ENCODE measurements at places on chromosomes 1 and 21. TPM values are rescaled to one million over a fixed set of nuclear protein-coding genes. Genes with fewer than 3 reads are reported as not detected.
A peak's percentile ranks its signal among the peaks of the same experiment; 100 is the strongest.

CADM3 gene
- not detected for total RNA-seq

AIM2 gene
- total RNA-seq = not detected

DNA sequence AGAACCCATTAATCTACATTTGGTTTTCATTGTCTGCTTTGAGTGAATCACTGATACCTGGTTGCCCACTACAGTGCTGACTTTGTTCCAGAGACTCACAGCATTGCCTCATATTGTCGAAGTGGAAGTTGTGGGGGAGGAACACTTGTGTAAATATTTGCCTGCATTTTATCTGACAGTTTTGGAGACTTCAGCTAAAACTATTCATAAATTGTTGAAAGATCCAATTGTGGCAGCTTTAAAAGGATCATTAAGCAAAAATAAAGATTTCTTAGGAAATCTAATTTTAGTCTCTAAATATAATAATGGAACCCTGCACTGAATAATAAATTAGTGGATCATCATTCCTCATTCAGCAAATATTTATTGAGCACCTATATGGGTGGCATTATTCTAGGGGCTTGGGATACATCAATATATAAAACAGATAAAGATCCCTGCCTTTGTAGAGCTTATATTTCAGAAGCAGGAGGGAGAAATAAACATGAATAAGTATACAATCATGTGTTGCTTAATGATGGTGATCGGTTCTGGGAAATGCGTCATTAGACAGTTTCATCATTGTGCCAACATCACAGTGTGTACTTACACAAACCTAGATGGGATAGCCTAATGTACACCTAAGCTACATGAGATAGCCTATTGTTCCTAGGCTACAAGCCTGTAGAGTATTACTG, 73.5 kb downstream of the OSBPL9 start:
- DNase-seq = peak; percentile 87

DNA sequence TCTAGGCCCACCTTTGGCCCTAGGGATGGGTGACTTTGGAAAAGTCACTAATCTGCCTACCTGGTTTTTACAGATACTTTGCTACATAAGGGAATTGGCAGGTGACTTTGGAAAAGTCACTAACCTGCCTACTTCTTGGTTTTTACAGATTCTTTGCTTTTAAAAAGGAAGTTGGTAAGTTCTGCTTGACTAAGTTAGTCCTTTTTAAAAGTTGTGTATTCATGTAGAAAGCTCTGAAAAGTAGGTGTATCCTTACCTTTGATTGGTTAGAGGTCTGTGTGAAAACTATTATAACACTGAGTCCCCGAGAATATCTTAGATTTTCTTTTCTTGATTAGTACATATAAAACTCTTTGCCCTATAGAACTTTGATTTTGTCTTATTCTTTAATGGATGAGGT, 12.4 kb downstream of the ATF6 start:
- DNase-seq = no peak

APOBEC4 gene
- not detected for total RNA-seq

INSRR gene
- total RNA-seq = not detected
